Stimulated activated CD8-positive, alpha-beta memory T cell treated with anti-CD3 and anti-CD28 coated beads, Interleukin-7, amount 100 ng/mL, for 48 hours (primary cell): ENCODE measurements at places on chromosomes 12 and 14.

- no peak for DNase-seq
Observed at GRCh38 chr12:70241845-70242244, 1.4 kb upstream of the CNOT2 start.

GRCh38 chr12:11819643-11820042 is 170.2 kb downstream of the ETV6 start:
- DNase-seq: no peak

- no peak for DNase-seq
Observed at GRCh38 chr12:76057326-76057725, 25.8 kb upstream of the PHLDA1 start.

DNA sequence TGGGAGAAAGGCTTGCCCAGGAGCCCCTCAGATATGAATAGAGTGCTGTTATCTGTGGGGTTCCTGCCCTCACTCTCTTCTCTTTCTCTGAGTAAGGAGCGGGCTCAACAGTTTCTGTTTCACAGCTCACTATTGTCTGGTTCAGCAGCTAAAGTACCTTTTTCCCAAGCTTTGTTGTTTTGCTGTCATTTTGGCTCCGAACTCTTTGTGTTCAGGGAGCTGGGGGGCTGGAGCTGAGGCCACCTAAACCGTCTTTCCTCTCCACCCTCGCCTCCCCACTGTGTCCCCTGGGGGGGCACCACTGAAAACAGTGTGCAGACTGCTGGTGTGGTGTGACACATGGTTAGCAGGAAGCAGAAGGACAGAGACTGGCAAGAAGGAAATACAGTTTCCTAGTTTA is 51.4 kb downstream of the FBXW8 start:
- DNase-seq: no peak

- no peak for DNase-seq
Observed at GRCh38 chr14:59107819-59108218, 80.6 kb upstream of the DAAM1 start.

DNA sequence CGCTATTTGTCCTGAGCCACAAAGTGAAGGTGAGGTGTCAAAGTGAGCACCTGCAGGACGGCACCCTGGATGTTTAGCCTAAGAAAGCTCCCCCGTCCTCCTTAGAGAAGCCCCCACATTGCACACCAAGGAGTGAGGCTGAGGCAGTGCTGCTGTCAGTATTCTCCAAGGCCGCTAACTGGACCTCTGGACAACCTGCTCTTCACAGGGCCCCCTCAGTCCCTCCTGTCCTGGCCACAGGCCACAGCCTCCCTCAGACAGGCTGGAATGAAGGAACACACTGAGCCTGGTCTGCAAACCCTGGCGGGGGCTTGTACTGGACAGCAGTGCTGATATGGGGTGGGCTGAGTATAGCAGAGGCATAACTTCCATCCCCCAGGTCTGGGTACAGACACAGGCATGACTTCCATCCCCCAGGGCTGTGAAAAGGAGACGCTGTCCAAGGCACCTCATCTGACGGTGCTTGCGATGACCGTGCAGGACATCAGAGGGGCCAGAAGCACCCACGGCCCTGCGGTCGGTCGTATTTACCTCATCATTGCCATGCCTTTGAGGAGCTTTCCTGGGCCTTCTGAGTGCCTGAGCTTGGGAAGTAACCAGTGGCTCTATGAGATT is 82.4 kb upstream of the DIO3 start:
- DNase-seq: no peak

DNA sequence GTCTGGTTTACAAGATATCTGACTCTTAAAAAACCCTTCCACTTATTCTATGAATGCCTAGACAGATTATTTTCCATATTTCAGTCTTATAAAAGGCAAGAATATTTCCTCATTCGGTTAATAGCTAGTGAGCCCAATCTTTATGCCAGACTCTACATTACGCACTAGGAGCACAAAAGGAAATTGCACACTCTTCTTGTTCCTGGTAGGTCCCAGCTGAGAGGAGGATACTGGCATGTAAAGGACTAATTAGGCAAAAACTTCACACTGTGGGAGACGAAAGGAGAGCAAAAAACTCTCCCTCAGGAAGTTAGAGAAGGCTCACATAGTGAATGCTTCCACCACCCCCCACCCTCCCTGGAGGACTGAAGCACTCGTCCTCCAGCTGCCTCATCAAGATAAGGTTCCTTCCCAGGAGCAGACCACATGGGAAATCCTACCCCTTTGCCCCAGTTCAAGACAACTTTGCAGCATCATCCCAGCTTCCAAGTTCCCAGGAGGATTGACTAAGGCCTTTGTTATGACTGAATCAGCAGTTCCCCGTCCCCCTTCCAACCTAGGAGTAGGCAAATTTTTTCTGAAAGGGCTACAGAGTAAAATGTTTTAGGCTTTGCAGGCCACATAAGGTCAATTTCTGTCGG is 14.5 kb downstream of the CAPZA3 start:
- no peak for DNase-seq

- DNase-seq: no peak
Observed at GRCh38 chr12:9115731-9116559, at the start of gene A2M. A2M (minus strand) TSS chr12:9115919; CDS start chr12:9115849, 70 bp downstream.

GRCh38 chr12:64583771-64584421 is 26.4 kb upstream of the RASSF3 start:
- no peak for DNase-seq
